ENCODE measurements at places on chromosomes 5 and 9. TPM values are rescaled to one million over a fixed set of nuclear protein-coding genes. Genes with fewer than 3 reads are reported as not detected.
A peak's percentile ranks its signal among the peaks of the same experiment; 100 is the strongest.

The SLC28A3 gene
- 0.12 TPM for polyA plus RNA-seq

GRCh38 chr5:150503386-150503785, 4.5 kb upstream of the NDST1 start:
- DNase-seq, result no peak

The FOXI1 gene
- polyA plus RNA-seq, result not detected

DNA sequence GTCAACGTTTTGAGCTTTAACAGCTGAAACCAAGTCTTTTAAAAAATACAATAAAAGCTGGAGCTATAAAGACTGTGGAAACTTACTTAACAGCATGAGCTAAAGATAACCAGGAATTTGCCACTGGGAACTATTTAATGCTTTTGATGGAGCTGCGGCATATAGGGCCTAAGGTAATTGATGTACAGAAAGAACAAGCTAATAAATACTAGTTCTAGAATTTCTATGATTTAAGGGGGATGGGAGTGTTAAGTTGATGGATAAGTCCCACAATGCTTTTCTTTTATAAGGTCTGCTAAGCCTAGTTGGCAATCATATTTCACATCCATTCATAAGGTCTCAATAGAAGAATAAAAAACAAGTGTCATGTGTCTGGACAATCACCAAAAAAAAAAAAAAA, 334.0 kb upstream of the DMAC1 start:
- no peak for DNase-seq

DNA sequence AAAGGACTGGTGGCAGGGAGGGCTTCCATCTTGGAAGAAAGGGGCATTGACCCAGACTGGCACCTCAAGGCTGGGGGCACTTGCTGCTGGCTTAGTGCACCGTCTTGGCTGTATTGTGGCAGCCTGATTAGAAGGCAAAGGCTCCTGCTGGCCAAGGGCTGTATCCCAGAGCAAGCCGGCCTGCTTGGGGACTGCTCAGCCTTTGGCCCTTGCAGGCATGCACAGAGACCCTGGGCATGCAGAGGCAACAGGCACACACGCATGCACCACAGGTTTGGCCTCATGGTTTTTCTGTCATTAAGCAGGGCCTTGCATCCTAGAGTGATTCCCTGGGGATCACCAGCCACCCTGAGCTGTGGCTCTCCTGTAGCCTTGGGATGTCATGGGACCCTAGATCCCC, 29.0 kb downstream of the PITX1 start:
- DNase-seq, result no peak

DNA sequence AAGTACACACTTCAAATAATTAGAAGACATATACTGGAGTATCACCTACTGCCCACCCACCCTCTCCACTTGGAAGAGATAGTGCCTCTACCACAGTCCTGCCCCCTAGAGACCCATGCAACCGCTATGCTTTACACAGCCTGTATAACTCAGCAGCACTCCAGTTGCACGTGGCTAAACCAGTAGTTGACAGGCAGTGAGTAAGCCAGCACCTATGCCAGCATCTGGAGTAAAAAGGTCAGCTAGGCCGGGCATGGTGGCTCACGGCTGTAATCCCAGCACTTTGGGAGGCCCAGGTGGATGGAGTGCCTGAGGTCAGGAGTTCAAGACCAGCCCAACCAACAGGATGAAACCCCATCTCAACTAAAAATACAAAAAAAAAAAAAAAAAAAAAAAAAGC, 356.4 kb downstream of the NR2F1-AS1 start:
- no peak for DNase-seq

DNA sequence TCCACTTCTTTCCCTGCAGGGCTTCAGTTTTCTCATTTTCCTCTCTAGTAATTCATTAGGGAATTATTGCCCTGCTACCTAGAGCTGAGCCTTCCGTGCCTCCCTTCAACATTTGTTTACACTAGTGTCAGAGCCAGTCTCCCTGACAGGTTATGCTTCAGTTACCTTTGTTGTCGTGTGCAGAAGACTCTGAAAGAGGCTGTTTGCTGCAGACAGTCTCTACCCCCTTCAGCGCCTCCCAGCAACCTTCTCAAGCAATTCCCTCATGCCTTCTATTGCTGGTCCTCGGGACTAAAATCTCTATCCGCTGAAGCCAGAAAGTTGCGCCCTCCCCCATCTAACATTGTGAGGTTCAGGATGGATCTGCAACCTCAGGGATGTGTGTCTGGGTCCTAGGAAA, 12.8 kb downstream of the RALGPS1 start:
- no peak for DNase-seq

- no peak for DNase-seq
These were observed 9.8 kb downstream of the ECPAS start for GRCh38 chr9:111474385-111474784.

DNA sequence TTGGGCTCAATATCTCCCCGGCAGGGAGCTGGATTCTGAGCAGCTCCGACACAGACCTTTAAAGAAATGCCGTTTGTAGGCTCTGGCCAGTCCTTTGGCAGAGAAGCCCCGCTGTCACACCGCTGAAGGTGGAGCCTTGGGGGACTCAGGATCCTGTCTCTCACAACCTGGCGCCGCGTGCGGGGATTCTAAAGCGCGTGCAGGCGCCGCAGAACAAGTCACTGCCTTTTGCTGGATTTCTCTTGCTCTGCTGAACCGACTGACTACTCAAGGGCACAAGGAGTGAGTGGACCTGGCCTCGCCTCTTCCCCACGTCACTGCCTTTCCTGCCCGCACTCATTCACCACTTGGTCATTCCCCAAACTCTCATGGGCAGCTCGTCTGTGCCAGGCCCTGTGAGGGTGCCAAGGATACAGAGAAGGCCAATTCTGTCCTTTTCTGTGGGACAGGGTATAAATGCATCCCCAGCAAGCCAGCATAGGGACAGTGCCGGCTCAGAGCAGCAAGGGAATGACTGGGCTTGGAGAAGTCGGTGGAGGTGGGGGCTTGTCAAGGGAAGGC, 69.3 kb downstream of the CRB2 start:
- DNase-seq, result no peak

DNA sequence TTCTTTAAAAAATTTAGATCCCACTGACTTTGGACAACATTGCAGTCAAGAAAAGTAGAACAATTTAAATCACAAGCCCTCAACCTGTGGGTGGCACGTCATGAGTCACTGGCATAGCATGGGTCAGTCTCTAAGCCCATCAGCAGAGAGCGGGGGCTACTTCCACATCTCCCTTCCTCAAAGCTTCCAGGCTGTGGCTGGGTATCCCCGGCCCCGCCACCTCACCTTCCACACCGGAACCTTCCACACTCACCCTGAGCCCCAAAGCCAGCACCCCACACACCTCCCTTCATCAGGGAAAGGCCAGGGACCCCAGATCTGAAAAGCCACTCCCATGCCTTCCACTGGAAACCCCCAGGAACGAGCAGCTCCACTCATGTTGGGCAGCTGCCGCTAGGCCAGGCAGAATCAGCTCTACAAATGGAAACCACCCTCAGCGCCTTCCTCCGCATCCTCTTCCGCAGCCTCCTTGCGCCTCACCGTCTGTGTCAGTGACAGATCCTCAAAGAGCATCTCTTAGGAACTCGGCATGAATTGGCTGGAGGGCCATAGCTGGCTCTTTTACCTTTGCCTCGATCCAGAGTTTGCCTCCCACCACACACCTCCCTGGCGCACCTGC, 156.5 kb downstream of the ERCC6L2 start:
- DNase-seq, result no peak

- no peak for DNase-seq
These were observed 2.6 kb downstream of the SLC6A7 start for GRCh38 chr5:150192462-150192861.

The ALG2 gene
- 39.1 TPM for polyA plus RNA-seq

DNA sequence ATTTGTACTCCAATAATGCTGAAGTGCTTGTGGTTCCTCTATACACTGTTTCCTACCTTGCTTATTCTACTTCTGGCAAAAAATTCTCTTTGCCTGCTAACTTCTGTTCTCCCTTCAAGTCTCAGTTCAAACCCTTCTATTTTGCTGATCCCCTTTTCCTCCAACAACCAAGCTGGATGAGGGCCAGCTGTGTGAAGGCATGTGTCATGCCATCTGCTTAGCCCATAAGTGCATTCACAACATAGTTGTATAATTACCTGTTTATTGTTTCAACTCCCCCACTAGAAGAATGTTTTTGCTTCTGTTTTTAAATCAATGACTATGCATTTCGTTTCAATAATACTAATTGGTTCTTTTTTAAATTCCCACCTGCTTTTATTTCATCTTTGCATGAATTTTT, 1951.4 kb upstream of the WWC1 start:
- no peak for DNase-seq

GRCh38 chr9:127170652-127171051, 48.2 kb upstream of the ANGPTL2 start:
- DNase-seq, result no peak

GRCh38 chr5:64206653-64207052, 41.0 kb downstream of the RNF180 start:
- peak; percentile 4 for DNase-seq

The OTP gene
- polyA plus RNA-seq, result not detected

The BTNL3 gene
- polyA plus RNA-seq, result not detected

DNA sequence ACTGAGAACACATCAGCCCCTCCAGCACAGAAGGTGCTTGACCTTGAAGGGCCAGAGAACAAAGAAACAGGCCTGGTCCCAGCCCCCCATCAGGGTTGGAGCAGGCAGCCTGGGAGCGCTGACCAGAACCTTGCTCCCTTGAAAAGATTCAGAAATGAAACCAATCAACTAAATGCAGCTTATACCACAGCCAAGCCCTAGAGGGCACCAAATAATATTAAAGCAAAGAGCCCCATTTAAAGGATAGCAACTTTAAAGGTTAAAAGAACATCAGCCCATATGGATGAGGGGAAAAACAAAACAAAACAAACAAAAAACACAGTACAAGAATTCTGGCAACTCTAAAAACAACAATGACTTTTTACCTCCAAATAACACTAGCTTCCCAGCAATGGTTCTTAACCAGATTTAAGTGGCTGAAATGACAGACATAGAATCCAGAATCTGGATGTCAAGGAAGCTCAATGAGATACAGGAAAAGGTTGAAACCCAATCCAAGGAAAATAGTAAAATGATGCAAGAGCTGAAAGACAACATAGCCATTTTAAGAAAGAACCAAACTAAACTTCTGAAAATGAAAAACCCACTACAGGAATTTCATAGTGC, 471.9 kb downstream of the MTRR start:
- DNase-seq, result peak; percentile 6

The MARVELD2 gene
- 26.6 TPM for polyA plus RNA-seq

GRCh38 chr9:103755441-103755840, 338.7 kb upstream of the SMC2 start:
- DNase-seq, result no peak

DNA sequence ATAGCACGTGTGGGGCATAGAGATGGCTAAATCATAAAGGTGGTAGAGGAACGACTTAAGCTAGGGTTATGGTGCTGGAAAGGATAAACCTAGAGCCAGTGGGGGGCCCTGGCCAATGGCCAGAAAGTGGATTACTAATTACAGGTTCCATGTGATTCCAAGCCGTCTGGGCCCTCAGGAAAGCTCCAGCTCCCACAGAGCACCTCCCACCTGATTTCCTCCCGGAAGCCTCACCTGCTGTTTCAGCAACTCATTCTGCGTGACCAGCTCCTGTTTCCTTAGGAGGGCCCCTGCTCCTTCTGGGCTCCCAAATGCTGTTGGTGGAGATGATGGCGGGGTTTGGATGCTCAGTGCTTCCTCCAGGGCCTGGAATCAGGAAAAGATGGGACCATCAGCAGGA, 16.2 kb downstream of the GPX3 start:
- DNase-seq, result no peak

DNA sequence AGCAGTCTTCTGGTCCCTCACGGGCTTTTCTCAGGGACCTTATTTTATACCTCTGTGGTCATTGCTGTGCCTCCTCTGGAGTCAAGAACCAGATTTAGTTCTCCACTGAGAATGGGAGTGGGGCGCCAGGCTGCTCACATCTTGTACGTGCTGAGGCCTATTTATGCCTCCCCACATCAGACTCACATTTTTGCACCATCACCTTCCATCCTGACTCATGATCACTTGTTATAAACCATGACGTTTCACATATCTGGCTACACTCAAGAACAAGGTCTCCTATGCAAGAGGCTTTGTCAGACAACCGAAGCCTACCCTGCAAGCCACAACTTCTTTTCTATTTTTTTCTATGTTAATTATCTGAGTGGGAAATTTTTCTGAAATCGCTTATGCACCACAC, 10.7 kb downstream of the PRUNE2 start:
- DNase-seq, result no peak

- peak; percentile 63 for DNase-seq
These were observed 11.2 kb downstream of the IRX2 start for GRCh38 chr5:2740051-2740875.

Data from mammary epithelial cell (primary cell).